Activated naive CD4-positive, alpha-beta T cell treated with Interleukin-2 at 50 U/mL for 16 hours (primary cell): ENCODE measurements at places on chromosomes 2 and 18.
A peak's percentile ranks its signal among the peaks of the same experiment; 100 is the strongest.

DNA sequence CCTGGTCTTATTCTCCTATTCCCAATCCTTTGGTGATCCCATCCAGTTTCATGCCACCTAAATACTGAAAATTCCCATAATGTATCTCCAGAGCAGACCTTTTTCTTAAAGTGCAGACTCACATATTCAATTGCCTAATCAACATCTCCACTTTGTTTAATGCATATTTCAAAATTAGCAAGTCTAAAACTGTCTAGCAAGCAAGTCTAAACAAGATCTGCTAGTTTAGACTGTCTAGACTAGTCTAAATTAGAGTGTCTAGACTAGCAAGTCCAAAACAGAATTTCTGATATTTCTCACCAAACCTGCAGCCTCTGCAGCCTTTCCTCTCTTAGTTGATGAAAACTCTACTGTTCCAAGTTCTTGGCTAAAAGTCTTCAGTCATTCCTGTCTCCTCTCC, 44.6 kb downstream of the THUMPD2 start:
- DNase-seq = no peak

DNA sequence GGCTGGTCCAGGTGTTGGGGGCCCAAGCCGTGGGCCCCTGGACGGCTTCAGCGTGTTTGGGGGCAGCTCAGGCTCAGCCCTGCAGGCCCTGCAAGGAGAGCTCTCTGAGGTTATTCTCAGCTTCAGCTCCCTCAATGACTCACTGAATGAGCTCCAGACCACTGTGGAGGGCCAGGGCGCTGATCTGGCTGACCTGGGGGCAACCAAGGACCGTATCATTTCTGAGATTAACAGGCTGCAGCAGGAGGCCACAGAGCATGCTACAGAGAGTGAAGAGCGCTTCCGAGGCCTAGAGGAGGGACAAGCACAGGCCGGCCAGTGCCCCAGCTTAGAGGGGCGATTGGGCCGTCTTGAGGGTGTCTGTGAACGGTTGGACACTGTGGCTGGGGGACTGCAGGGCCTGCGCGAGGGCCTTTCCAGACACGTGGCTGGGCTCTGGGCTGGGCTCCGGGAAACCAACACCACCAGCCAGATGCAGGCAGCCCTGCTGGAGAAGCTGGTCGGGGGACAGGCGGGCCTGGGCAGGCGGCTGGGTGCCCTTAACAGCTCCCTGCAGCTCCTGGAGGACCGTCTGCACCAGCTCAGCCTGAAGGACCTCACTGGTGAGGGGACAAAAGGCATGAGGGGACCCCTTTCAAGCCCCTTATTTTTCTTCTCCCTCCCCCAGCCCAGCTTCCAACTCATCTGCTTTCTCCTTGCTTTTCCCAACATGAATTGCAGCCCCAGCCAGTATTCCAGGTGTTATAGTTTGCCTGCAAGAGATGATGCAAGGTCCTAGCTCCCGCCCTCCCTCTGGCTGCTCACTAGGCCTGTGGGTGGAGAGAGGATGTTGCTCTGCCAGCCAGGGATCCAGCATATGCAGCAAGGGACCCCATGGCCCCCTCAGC, 2.9 kb upstream of the KHK start:
- DNase-seq = no peak

DNA sequence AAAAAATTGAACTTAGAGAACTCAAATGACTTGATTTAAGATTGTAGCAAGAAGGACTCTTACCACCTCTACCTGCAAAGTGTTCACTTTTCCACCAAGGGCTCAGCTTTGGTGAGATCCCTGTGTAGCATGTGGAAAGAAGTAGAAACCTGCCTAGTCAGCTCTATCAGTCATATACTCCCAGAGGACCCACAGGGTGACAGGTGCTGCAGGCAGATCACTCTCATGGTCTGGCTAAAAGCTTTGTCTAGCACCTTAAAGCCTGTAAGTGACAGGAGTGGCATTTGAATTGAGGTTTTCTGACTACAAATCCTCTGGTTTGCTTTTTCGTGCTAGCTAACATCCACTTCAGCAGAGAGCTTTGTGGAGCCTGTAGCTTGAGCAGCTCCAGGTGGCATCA, 18.7 kb upstream of the NEMP2 start:
- DNase-seq = no peak

GRCh38 chr2:3665886-3666612, 8.0 kb downstream of the ALLC start:
- no peak for DNase-seq

- DNase-seq = peak; percentile 62
These were observed 185.0 kb downstream of the ANAPC1 start for GRCh38 chr2:111698743-111699554.

- no peak for DNase-seq
These were observed 8.0 kb downstream of the ZEB2 start for GRCh38 chr2:144511937-144512336.

DNA sequence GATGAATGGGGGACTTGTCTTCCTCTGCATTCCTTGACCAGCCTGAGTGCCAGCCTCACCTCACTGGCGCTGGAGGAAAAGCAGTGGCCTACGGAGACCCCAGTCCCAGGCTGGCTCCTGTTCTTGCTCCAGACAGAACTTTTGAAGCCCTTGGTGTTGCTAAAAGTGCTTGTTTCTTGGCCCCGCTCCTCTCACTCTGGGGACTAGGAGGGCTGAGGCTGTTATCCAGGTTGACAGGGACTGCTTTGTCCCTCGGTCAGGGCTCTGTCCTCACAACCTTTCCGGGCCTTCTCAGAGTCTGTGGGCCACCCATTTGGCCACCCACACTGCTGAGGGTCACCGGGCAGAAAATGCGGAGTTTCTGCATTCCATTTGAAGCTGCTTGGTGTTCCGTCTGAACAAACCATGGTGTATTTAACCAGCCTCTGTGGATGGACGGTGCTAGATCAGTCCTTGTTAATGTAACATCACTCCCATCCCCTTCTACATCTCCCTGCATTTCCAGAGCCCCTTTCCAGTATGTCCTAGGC, 25.6 kb downstream of the B3GNT7 start:
- no peak for DNase-seq

- no peak for DNase-seq
These were observed 594 bp downstream of the FAM161A start for GRCh38 chr2:61853086-61853846.

GRCh38 chr2:30203156-30203555, 28.2 kb upstream of the LBH start:
- DNase-seq = no peak

DNA sequence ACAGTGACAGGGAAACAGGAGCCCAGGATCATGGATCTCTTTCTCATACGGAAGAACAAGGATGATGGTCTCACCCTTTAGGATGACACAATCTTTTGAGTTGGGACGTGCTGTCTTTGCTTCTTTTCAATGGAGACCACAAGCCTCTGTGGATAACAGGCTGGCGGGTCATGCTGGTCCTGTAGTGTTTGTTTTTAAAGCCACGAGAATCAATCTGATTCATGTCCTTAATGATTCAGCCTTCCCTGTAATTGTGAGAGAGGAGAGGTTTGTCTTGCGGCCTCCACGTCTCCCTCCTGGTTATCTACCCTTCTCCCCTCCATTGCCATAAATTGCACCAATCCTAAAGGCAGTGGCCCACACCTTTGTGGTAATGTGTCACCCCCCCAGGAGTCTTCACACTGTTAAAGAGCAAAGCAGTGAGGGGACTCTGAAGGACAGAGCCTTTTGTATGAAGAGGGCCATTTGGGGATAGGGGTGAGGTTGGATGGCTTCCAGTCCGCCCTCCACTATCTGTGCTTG, 87.7 kb upstream of the TGFA start:
- DNase-seq = no peak

DNA sequence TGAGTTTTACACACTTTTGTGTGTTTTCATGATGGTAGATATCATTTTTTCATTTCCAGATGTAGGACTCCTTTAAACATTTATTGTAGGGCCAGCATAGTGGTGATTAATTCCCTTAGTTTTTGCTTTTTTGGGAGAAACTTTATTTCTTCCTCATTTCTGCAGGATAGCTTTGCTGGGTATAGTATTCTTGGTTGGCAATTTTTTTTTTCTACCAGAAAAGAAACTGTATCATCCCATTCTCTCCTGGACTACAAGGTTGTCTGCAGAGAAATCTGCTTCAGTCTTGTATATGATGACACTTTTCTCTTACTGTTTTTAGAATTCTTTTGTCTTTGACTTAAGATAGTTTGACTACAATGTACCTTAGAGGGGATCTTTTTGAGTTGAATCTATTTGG, 37.8 kb upstream of the RHOB start:
- DNase-seq = no peak
